ENCODE measurements at places on chromosomes 6 and 20. TPM values are rescaled to one million over a fixed set of nuclear protein-coding genes. Genes with fewer than 3 reads are reported as not detected.
A peak's percentile ranks its signal among the peaks of the same experiment; 100 is the strongest.

The ARFGAP1 gene
- 54.7 TPM for total RNA-seq

The DCDC2 gene
- not detected for total RNA-seq

The FAM162B gene
- 3.2 TPM for total RNA-seq

The BACH2 gene
- total RNA-seq: 1.3 TPM

The ZNF165 gene
- 0.28 TPM for total RNA-seq

The OPRL1 gene
- total RNA-seq: 0.36 TPM

DNA sequence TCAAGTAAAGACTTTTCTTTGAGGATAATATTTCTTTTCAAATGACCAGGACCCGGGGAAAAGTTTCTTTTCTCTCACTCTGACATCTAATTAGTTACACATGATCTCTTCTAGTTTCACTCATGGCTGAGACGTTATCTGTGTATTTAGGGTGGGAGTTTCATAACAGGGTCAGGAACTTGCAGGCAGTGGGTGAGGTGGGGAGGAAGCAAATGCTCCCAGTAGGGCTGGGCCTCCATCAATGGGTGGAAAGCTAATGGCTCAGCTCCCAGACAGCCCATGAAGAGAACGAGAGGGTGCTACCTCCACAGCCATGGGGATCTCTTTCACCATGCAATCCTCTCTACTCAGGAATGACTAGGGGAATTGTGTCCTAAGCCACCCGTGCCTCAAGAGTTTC lies 119.3 kb downstream of the F13A1 start:
- no peak for DNase-seq

- DNase-seq: peak; percentile 99
Measured at GRCh38 chr6:25173951-25174474, 105.2 kb upstream of the CARMIL1 start.

DNA sequence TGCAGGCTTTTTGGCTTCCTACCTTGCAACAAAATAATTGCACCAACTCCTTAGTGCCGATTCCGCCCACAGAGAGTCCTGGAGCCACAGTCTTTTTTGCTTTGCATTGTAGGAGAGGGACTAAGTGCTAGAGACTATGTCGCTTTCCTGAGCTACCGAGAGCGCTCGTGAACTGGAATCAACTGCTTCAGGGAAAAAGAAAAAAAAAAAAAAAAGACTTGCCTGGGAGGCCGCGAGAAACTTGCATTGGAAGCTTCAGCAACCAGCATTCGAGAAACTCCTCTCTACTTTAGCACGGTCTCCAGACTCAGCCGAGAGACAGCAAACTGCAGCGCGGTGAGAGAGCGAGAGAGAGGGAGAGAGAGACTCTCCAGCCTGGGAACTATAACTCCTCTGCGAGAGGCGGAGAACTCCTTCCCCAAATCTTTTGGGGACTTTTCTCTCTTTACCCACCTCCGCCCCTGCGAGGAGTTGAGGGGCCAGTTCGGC lies 420 bp downstream of the SOX4 start:
- peak; percentile 72 for DNase-seq

DNA sequence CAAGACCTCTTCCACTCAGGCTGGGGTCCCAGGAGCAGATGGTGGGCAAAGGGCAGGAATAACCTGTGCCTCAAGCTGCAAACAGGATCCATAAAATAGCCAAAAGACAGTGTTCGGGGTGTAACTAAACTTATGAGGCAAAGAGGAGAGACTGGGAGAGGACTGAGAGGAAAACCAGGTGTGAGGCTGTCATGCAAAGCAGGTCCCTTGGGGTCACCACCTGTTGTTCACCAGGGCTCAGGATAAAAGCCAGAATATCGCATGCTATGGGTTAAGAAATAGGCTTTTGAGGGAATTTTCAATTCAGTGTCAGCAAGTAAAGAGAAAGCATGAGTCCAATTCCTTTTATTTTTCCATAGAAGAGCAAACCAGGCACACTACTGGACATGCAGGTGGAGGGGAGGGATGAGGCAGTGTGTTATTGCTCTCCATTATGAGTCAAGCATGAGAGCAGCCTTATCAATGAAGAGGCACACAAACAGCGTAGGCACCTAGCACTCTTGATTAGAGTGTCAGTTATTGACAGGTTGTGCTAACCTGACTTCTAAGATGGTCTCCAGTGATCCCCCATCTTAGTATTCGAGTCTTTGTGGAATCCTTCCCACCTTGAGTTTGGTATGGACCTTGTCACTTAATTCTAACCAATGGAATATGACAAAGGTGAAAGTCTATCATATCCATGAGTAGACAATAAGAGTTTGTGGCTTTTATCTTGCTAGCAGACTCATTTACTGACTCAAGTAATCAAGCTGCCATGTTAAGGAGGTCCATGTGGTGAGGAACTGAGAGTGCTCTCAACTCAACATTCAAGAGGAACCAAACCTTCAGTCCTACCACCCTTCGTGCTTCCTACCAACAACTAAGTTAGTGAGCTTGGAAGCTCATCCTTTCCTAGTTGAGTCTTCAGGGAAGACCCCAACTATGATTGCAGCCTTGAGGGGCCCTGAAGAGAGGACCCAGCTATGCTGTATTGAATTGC lies 18.8 kb downstream of the HLA-E start:
- DNase-seq: no peak

DNA sequence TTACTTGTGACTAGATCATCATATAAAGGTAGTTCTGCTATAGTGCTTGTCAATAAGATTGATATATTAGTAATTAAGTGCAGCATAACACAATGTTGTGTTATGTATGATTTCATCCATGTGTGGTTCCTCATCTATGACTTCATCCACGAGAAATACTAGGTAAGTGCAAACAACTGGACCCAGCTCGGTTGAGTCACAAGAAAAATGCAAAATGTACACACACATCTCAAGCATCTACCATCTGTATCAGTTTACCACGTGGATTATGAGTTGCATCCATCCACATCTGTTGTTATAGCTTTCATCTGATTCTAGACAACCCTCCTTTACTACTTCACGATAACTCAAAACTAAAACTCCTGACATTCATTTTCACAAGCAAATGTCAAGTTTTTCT lies 517.0 kb upstream of the CITED2 start:
- peak; percentile 91 for DNase-seq

- no peak for DNase-seq
Measured at GRCh38 chr20:24257171-24257570, 212.3 kb upstream of the SYNDIG1 start.

DNA sequence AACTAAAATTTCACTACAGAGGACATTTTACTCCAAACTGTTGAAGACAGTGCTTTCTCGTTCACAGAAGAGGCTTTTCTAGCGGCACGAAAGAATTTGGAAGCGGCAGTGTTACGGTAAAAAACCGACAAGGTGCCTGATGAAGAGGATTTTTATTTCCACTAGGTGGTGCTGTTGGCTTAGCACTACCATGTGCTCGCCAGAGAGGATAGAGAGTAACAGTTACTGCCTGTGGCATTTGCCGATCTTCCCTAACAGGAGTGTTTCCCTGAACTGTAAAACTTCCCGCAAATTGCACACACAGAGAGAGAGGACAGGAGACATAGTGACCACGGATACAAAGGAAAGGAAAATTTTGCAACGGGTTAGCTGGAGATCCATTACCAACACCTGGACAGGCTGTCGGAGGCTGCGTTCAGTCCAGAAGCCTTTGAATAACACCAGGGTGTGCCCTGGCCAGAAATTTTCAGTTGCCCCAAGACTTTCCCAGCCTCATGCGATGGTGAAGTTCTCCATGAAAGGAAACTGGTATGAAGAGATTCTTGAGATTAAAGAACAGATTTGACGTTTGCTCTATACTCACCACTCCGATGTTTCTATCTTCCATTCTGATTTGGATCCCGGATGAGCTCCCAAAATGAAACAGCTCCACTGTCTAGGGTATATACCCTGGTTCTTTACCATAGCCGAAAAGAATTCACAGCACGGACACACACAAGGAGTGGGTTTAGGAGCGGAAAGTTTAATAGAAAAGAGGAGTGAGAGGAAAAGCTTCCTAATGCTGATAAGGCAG lies 48.1 kb downstream of the HLA-DPB1 start:
- peak; percentile 30 for DNase-seq

DNA sequence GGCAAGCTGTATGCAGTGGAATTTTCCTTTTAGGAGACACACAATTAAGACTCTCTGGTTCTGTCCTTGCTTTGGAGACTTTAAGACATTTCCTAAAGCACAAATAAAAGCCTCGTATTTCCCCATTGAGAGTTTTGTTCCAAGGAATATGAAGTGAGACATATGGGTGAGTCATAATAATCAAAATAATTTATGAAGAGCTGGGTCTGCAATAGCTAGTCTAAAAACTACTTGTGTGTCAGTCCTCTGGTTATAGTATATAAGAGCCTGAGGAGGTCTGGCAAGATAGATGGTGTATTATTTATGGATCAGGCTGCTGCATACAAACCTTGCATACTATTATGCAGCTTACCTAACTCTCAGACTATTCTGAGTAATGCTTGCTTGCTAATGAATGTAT lies 142.6 kb downstream of the ADGRG6 start:
- DNase-seq: peak; percentile 73

DNA sequence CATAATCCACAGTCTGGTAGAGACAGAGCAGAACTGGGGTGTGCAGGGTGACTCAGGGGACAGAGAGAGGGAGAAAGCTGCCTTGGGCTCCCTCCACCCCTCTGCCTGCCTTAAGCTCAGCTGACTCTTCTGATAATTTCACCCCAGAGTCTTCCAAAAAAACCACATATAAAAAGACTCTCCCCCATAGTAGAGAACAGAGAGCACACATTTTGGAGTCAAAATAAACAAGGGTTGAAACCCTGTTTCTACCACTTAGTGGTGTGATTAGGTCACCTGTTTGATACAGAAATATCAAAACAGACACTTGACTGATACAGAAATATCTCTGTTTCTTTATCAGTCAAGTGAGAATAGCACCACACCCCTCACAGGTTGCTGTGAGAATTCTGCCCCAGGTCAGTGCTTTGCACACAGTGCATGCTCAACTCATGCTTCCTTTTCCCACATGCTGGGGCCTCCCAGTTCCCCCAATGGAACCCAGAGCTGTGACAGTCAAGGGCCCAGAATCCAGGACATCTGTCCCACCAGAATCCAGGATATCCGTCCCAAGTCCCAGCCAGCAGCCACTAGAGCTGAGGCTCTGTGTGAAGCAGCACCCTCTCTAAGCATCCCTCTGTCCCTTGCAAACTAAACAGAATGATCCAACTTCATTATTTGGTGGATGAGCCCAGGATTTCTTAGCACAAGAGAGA lies 1.2 kb downstream of the TREML2 start:
- no peak for DNase-seq

GRCh38 chr6:17673543-17674254 lies 33.0 kb downstream of the NUP153 start:
- DNase-seq: no peak

DNA sequence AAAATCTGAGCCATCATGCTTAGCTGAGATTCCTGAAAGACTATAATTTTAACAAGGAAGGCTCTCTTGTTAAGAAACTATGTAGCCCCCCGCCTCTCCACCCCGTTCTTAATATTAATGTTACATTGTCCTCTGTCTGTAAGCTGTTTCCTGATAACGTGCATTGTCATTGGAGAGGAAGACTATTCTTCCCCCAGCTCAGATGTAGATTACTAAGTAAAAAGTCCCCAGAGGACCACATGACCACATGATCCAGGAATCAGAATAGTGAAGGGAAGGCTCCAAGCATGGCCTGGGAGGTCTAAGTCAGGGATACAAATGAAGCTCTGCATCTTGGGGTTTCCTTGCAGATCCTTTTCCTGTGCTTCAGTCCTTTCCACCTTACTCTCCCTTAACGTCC lies 106.4 kb downstream of the JARID2 start:
- DNase-seq: no peak

DNA sequence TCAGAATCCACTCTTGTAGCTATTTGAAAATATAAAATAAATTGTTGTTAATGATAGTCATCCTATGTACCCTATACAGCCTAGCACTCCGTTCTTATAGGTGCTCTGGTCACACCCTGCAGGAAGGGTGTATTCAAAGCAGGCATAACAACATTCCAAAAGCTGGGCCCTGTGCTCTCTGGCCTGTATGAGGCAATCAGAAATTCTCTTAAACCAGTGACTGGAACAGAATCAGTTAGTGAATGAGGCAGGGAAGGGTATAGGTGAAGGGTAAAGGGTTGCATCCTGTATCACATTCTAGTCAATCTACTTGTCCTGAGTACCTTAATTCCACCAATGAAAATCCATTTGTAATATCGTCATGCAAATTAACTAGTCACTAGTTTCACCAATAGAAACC lies 154.5 kb upstream of the ZNF217 start:
- DNase-seq: no peak

DNA sequence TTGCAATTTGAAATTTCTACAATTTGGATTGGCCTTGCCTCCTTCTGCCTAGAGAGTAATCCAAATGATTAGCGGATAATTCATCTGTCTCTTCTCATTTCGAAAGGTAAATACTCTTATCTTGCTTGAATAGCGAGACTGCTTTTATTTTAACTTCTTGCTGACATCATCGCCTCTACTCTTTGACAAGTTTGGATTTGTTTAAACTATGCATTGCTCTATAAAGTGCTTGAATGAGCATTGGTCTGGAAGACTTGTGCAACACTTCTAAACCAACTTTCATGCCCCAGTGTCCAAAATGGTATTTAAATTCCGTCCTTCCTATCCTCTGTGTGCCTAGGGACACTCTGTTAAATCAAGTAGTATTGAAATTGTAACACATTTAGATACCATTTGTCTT lies 384.1 kb upstream of the SLC35B3 start:
- no peak for DNase-seq

- DNase-seq: no peak
Measured at GRCh38 chr6:84575264-84575663, 189.1 kb downstream of the TBX18 start.

- DNase-seq: no peak
Measured at GRCh38 chr6:154619146-154619545, 108.7 kb upstream of the CNKSR3 start.

- DNase-seq: no peak
Measured at GRCh38 chr6:73534628-73535027, 13.8 kb upstream of the EEF1A1 start.

- no peak for DNase-seq
Measured at GRCh38 chr6:161239001-161239400, 34.9 kb downstream of the AGPAT4 start.

- DNase-seq: peak; percentile 58
Measured at GRCh38 chr6:135520781-135521180, 23.2 kb upstream of the AHI1 start.

DNA sequence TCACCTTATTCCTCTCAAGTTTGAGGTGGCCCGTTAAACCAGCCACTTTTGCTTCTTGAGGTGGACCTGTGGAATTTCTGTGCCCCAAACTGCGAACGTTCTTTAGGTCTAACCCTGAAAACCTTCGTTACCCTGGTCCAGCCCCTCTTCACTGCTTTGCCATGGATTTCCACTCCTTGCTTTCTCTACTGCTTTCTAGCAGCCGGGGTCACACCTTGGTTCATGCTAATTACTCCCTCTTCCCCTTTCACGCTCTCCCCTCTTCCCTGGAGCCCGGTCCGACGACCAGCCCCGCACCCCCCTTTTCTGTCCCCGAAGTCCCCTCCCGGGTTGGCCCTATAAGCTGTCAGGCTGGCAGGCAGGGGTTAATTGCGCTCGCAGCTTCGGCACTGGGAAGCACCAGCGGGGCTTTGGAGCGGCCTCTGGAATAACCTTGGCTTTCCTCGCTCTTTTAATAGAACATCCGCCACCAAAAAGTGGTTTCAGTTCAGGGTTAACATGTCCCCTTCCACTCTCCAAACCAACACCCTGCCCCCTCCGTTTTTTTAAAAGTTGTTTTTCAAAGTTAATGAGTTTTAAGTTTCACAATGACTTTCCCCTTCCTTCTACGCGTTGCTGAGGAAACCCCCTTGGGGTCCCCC lies 1.4 kb upstream of the HIVEP1 start:
- no peak for DNase-seq

GRCh38 chr6:158768436-158768835 lies 50.7 kb downstream of the EZR start:
- DNase-seq: no peak

GRCh38 chr6:53353624-53354023 lies 4.9 kb upstream of the ELOVL5 start:
- DNase-seq: no peak
